ENCODE measurements at places on chromosomes 4 and X.

DNA sequence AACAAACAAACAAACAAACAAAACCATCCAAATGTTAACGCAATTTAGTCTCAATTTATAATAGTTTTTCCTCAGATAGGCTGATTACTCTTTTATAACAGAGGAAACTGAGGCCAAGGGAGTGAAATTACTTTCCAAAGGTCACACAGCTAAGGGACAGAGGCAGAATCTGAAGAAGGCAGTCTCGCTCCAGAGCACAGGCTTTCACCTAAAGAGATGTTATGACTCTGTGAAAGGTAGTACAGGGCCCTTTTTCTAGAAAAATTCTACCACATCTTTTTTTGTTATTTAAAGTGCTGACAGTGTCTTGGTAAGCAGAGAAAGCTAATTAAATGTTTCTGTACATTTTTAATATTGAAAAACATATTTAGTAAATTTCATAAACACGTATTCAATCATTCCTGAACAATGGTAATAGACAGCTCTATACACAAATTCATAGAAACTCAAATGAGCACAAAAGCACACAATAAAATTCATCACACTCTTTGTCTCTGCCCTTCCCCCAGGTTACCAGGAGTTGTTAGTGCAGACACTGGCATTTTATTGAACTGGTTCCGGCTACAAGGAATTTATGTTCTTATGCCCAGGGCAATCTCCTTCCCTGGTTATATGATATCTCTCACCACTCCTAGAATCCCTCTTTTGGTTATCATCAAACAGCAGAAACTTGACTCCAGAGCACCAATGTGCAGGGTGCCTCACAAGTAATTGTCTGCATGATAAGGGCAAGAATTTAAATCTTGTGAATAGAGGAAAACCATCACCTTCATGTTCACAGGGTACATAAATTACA, 7.7 kb upstream of the APBB2 start:
- no peak for DNase-seq

DNA sequence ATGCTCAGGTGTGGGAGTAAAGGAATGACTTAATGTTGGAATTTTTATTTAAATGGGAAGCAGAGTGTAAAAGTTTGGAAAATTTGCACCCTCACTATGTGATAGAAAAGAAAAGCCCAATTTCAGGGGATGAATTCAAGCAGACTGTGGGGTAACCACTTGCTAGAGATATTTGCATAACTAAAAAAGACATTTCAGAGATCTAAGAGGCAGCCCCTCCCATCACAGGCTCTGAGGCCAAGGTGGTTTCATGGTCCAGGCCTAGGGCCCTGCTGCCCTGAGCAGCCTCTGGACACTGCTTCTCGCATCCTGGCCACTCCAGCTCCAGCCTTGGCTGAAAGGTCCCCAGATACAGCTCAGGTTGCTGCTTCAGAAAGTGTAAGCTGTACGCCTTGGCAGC, 5.9 kb upstream of the XPNPEP2 start:
- DNase-seq: no peak

GRCh38 chrX:130103605-130104004, 6.7 kb downstream of the ELF4 start:
- no peak for DNase-seq

DNA sequence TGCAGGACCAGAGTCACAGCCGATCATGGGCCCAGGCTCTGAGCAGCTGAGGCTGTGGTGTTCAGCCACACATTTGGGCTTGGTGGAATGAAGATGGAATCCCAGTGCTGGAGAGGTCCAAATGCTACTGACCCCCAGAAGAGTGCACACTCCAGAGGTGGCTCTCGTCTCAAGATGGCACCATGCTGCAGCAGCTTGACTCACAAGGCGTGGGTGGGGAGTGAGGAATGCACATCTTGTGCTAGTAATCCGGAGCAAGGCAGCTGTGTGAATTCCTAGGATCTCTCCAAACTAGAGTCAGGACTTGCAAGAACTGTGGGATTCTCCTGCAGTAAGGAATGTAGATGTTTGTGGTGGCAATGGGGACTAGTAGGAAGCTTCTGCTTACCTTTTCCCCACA, 28.7 kb downstream of the RAB28 start:
- no peak for DNase-seq

GRCh38 chrX:105302246-105302645, 81.8 kb upstream of the TEX13A start:
- no peak for DNase-seq

DNA sequence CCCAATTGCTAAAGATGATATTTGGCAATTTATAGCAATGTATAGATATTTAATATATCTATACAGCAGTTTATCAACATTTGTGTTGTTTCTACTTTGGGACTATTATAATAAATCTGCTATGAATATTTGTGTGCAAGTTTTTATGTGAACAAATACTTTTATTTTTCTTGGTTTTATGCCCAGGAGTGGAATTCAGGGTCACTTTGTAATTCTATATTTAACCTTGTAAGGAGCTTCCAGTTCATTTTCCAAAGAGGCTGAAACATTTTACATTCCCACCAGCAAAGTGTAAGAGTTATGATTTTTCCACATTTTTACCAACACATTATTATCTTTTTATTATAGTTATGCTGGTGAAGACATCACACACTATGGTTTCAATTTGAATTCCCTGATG, 801.3 kb downstream of the PCDH18 start:
- no peak for DNase-seq

DNA sequence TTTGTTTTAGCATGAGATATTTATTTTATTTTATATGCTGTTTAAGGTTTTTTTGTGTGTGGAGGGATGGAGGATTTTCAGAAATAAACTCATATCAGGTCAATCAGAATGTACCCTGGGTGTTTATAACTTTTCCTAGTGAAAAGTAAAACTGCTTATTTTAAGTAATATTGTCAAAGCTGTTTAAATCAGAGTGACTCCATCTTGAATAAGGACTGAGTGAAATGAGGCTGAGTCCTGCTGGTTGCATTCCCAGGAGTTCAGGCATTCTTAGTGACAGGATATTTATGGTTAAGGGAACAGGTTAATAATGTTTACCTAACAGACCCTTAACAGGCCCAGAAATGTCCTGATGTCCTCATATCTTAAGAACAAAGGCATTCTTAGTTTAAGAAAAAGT, 1160.9 kb upstream of the PCDH7 start:
- no peak for DNase-seq

DNA sequence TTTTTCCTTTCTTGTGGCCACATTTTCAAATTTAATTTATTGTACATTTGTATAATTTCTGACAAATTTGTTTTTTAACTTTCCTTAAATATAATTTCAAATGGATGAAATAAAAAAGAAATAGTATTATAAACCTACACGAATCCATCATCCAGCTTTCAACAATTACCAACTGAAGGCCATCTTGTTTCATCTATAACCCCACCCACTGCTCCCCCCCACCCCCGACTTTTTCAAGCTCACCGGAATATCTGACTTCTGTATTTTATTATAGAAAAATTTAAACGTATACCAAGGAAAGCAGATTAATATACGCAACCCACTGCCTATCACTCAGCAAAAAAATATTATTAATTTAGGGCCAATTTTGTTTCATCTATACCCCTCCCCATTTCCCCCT, 1.1 kb downstream of the MORF4L2 start:
- DNase-seq: no peak

GRCh38 chr4:129344058-129344457, 248.1 kb downstream of the C4orf33 start:
- no peak for DNase-seq

- DNase-seq: peak; percentile 85
Observed at GRCh38 chr4:3387943-3388361, 53.8 kb upstream of the HGFAC start.

DNA sequence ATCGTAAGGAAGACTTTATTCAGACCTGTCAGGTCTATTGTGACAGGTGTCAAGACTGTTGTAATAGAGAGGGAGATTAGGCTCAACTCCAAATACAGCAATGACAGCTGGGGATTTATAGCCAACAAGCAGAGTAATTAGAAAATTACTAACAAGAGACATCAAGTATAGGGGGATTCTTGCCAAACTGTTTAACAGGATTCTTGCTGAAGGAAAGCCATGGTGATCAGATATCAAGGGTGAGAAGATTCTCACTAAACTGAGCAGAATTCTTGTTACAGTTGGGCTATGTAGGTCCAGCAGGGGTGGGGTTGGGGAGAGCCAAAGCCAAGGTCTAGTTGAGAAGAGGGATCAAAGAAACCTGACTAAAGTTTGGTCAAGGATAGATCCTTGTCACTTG, 461.0 kb upstream of the GALNT7 start:
- no peak for DNase-seq

DNA sequence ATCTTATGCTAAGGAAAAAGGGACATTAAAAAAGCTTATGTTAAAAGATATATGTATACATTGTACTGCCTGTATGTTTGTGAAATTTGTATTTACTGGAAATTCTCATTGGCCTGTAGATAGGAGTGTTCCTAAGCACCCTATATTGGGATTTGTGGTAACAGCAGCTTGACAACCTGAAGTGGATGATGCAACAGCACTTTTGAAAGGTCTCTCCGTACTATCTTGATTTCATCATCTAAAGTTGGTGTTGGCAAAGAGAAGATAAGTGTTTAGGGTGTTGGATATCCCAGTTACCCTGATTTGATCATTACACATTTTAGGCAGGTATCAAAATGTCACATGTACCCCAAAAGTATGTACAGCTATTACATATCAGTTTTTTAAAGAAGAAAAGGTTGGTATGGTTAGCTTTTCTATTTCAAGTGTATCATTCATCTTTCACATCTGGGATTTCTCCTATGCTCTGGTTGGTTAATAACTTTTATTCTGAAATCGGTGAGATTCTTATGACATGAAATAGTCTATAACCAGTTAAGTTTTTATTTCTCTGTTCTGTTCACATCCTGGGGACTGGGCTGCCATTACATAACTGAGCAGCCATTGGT, 10.3 kb downstream of the HADH start:
- DNase-seq: no peak

DNA sequence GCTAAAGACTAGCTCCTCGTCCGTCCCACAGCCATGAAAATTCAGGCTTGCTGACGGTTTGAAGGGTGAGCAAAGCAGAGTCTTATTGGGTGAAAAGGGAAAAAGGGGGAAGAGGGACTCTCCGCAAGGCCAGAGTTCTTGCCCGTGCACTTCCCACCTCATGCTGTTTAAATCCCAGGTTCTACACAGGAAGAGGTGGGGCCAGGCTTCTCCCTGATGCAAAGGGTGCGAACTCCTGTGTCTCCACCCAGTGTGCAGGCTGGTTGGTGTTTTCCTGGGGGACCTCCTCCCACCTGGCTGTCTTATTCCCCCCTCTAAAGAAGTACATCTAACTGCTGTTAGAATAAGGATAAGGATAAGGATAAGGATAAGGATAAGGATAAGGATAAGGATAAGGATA, 18.0 kb upstream of the LANCL3 start:
- no peak for DNase-seq

- DNase-seq: no peak
Observed at GRCh38 chr4:76997532-76997931, 48.0 kb downstream of the SEPTIN11 start.

DNA sequence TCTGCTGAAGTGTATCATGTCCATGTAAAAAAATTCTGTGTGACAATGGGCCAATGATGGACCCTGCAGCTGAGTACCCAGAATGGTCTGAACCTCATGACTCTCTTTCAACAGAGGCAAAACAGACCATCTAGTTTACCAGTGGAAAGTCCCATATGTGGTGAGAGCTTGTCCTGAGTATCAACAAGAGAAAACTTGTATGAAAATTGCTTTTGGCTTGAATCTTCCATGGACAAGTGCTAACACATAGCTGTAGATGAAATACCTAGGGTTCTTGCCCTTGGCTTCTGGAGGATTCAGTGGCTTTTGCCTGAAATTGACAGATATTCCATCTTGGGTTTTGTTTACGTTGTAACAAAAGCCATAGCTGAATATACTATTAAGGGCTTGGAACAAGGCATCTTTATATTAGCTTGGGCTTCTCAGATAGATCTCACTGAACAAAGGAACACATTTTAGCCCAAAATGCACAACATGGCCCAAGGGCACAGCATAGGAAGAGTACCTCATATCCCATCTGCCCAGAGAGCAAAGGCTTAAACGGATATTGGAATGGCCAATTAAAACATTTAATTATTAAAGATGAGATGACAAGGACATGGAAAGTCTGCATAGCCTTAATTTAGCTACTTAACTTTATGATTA, 128.5 kb upstream of the HPGD start:
- DNase-seq: no peak
